ENCODE measurements at places on chromosomes 12 and 14. TPM values are rescaled to one million over a fixed set of nuclear protein-coding genes. Genes with fewer than 3 reads are reported as not detected.

The MAP3K9 gene
- 6.0 TPM for polyA plus RNA-seq

The CYP46A1 gene
- 4.8 TPM for polyA plus RNA-seq

- H3K27me3 ChIP-seq, result no peaks in the 10 kb centered on the region
- peaks cover 20% of the 10 kb centered on the region for H3K4me1 ChIP-seq
- H3K27ac ChIP-seq, result peak within 1 kb of the TSS; percentile 89
- no peaks in the 10 kb centered on the region for H3K36me3 ChIP-seq
- DNase-seq, result peak; percentile 97
Observed at GRCh38 chr14:51239813-51240803, at the start of gene TMX1. TSS of gene TMX1 (plus strand) at chr14:51240247. CDS start at chr14:51240293, 46 bp downstream.

GRCh38 chr12:126607157-126607556, 1541.9 kb downstream of the AACS start:
- no peaks in the 10 kb centered on the region for H3K27me3 ChIP-seq
- no peaks in the 10 kb centered on the region for H3K36me3 ChIP-seq
- no peak overlapping the region for H3K4me3 ChIP-seq
- no peaks in the 10 kb centered on the region for H3K4me1 ChIP-seq
- H3K27ac ChIP-seq, result no peak overlapping the region
- DNase-seq, result no peak

DNA sequence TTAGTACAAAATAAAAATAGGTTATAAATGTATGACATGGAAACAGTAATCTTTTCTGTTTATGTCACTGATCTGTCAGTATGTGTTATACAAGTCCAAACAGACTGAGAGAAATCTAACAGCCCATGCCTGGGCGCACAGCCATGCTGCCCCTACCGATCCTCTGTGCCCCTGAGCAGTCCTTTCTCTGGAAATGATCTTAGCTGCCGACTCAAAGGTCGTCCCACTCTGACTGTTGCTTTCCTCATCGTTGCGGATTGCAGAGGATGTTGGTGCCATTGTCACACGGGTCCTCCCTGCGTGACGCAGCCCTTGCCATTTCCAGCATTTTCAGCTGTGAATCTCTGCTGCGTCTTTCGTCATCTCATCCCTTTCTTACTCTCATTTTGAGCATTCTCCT, 82.9 kb upstream of the DYNC1H1 start:
- H3K4me3 ChIP-seq, result no peak overlapping the region
- H3K36me3 ChIP-seq, result no peaks in the 10 kb centered on the region
- no peak overlapping the region for H3K27ac ChIP-seq
- no peaks in the 10 kb centered on the region for H3K27me3 ChIP-seq
- H3K4me1 ChIP-seq, result peaks cover 6% of the 10 kb centered on the region

- H3K27me3 ChIP-seq, result no peaks in the 10 kb centered on the region
- no peaks in the 10 kb centered on the region for H3K36me3 ChIP-seq
- no peak overlapping the region for H3K27ac ChIP-seq
Observed at GRCh38 chr12:30692470-30692869, 3.2 kb downstream of the IPO8 start.

Measured in left lung (tissue), 14 donors.